ENCODE measurements at places on chromosomes 13 and 19. TPM values are rescaled to one million over a fixed set of nuclear protein-coding genes. Genes with fewer than 3 reads are reported as not detected.

The TNFSF9 gene
- 3.9 TPM for total RNA-seq

The CD209 gene
- total RNA-seq = not detected

DNA sequence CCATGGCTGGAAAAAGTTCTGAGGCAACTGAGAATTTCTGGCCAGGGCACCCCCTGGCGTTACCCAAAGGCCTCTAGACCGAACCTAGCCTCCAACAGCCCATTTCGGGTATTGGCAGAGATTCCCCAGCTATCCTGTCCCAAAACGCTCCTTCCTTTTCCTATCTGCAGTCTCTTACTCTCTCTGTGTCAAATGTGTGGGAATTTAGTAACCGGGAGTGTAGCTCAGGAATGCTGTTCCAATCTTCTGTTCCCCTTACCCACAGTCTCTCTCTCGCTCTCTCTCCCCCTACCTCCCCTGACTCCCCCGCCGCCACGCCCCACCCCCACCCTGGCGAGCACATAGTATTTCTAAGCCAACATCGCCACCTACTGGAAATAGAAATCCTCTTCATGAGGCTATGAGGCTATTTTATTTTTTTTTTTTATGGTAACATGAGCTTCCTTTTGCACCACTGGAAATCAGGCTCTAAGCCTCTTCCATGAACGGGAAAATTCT lies 27.0 kb downstream of the OXGR1 start:
- H3K4me1 ChIP-seq = no peaks in the 10 kb centered on the region
- H3K36me3 ChIP-seq = no peaks in the 10 kb centered on the region
- peak; percentile 52 for DNase-seq
- H3K4me3 ChIP-seq = peak overlapping the region; percentile 48
- H3K27ac ChIP-seq = no peak overlapping the region

- no peak overlapping the region for H3K4me3 ChIP-seq
- no peaks in the 10 kb centered on the region for H3K4me1 ChIP-seq
- H3K27ac ChIP-seq = no peak overlapping the region
- DNase-seq = peak; percentile 50
These were observed 1.9 kb downstream of the C2CD4C start for GRCh38 chr19:406971-407510.

GRCh38 chr19:51047031-51047335 lies 12.2 kb upstream of the KLK12 start:
- H3K27me3 ChIP-seq = no peaks in the 10 kb centered on the region
- H3K4me1 ChIP-seq = no peaks in the 10 kb centered on the region
- no peak for DNase-seq
- no peaks in the 10 kb centered on the region for H3K36me3 ChIP-seq
- no peak overlapping the region for H3K27ac ChIP-seq

DNA sequence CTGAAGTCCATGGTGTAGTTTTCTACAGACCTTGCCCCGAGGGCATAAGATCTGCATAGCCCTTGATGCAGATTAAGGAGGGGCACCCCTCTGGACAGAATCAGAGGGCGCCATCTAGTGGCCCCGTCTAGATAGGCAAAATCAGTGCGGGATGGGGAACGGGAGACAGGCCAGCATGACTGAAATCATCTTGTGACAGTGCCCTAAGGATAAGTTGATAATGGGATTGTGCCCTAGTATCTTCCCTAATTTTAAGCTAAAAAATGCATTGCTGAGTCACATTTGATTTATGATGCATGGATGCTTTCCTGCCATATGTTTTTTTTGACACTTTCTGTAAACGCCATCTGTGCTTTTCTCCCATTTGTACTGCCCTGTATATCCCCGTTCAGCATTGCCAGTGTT lies 19.0 kb upstream of the GPI start:
- peaks cover 68% of the 10 kb centered on the region for H3K36me3 ChIP-seq
- H3K4me3 ChIP-seq = no peak overlapping the region
- H3K27me3 ChIP-seq = no peaks in the 10 kb centered on the region
- no peaks in the 10 kb centered on the region for H3K4me1 ChIP-seq

- H3K36me3 ChIP-seq = no peaks in the 10 kb centered on the region
- H3K4me3 ChIP-seq = no peak overlapping the region
- no peaks in the 10 kb centered on the region for H3K27me3 ChIP-seq
- no peak for DNase-seq
These were observed 56.8 kb downstream of the LRCH1 start for GRCh38 chr13:46609726-46610125.

DNA sequence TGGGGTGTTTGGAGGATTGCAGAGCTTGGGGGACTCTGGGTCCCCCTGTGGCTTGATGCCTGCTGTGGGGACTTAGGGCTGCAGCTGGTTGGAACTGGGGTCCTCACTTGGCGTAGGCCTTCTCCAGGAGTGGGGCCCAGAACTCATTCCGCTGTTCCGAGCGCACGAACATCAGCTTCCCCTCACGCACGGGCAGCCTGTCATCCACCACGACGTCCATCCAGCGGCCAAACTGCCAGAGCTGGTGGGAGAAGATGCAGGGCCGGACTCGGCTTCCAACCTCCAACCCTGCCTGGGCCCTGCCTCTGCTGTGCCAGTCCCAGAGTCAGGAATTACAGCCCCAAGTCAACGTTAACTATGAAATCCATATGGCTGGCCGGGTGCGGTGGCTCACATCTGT lies 2.6 kb downstream of the CAPN12 start:
- no peaks in the 10 kb centered on the region for H3K36me3 ChIP-seq
- no peaks in the 10 kb centered on the region for H3K27me3 ChIP-seq
- no peak overlapping the region for H3K4me3 ChIP-seq
- no peaks in the 10 kb centered on the region for H3K4me1 ChIP-seq
- no peak for DNase-seq
